Trophoblast cell (in vitro differentiated cells and primary cell): ENCODE measurements at places on chromosomes 11 and 22.

DNA sequence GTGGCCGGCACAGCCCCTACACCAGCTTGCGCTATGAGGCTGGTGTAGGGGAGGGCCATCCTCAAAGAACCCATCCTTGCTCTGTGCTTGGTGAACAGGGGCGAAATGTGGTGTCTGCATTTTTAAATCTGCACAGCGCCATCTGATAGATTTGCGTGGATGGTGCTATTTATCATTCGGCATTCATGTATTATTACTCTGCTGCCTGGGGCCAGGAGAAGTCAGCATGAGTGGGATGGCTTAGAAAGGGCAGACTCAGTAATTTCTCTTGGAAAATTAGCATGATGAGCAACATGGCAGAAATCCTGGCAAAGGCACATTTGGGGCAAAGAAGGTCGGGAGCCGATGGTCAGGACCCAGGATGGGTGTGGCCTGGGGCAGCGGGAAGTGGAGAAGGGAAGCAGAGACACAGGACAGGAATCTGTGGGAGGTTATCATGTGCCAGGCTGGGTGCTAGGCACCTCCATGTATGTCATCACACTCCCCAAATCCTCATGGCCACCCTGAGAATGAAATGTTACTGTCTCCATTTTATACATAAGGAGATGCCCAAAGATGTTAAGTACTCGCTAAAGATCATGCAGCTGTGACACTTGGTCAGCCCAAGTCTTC lies 149.0 kb downstream of the CEP164 start:
- no peak overlapping the region for H3K4me3 ChIP-seq
- H3K36me3 ChIP-seq = no peaks in the 10 kb centered on the region
- no peaks in the 10 kb centered on the region for H3K4me1 ChIP-seq
- no peak for DNase-seq
- no peak overlapping the region for H3K27ac ChIP-seq

DNA sequence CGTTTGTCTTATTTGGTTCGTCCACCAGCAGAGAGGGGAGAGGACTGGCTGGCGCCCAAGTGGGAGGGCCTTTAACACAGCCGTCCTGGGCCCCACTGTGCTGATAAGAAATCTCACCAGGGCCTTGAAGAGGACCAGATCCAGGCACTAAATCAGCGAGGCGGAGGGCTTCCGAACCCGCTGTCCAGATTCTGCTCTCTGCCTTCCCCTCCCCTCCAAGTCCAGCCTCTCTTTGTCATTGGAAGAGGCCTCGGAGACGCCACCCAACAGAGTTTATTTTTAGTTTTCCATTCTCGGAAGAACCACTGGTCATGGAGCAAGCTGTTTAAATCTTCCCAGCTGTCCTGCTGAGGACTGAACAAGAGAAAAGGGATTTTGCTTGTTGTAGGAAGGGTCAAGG lies 9.3 kb upstream of the FXYD6 start:
- peaks cover 5% of the 10 kb centered on the region for H3K4me1 ChIP-seq
- no peak for DNase-seq
- H3K4me3 ChIP-seq = no peak overlapping the region
- no peaks in the 10 kb centered on the region for H3K27me3 ChIP-seq
- no peaks in the 10 kb centered on the region for H3K36me3 ChIP-seq

- no peaks in the 10 kb centered on the region for H3K4me1 ChIP-seq
- no peaks in the 10 kb centered on the region for H3K36me3 ChIP-seq
- H3K27ac ChIP-seq = no peak overlapping the region
- no peaks in the 10 kb centered on the region for H3K27me3 ChIP-seq
Observed at GRCh38 chr11:22331771-22332170, 6.4 kb upstream of the SLC17A6 start.

- DNase-seq = peak; percentile 97
- no peaks in the 10 kb centered on the region for H3K27me3 ChIP-seq
- no peak overlapping the region for H3K4me3 ChIP-seq
- H3K36me3 ChIP-seq = no peaks in the 10 kb centered on the region
- H3K4me1 ChIP-seq = peaks cover 2% of the 10 kb centered on the region
Observed at GRCh38 chr11:122422682-122423081, 232.8 kb upstream of the UBASH3B start.

DNA sequence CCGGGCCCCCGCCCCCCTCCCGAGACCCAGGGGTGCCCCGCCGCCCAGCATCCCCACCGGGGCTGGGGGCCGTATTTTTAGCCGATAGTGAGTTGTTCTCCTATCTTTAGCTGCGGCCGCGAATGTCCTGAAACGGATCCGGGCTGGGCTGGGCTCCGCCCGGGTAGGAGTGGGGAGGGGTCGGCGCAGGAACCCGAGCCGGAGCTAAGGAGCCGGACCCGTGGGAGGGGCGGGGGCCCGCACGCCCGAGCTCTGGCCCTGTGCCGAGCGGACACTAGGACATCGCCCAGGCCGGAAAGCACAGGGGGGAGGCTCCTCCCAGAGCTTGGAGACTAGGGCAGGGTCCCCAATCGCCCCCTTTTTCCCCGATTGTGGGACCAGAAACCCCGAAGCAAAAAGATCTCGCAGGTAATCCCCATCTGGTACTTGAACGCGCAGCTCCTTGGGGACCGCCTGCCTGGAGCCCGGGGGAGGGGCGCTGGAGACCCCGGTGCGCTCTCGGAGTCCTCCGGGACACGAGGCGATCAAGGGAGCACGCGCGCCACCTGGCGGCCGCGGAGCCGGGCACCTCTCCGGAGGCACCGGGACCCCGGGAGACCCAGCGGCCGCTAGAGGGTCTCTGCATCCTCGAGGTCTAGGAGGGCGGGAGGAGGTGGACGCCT lies 669 bp downstream of the CDC42EP2 start:
- H3K4me1 ChIP-seq = peaks cover 14% of the 10 kb centered on the region
- H3K27me3 ChIP-seq = no peaks in the 10 kb centered on the region
- DNase-seq = peak; percentile 59
- H3K27ac ChIP-seq = peak overlapping the region; percentile 13

GRCh38 chr11:58503361-58503856 lies 4.5 kb downstream of the OR5B21 start:
- DNase-seq = peak; percentile 87
- H3K4me1 ChIP-seq = no peaks in the 10 kb centered on the region
- H3K27me3 ChIP-seq = no peaks in the 10 kb centered on the region
- H3K4me3 ChIP-seq = no peak overlapping the region

DNA sequence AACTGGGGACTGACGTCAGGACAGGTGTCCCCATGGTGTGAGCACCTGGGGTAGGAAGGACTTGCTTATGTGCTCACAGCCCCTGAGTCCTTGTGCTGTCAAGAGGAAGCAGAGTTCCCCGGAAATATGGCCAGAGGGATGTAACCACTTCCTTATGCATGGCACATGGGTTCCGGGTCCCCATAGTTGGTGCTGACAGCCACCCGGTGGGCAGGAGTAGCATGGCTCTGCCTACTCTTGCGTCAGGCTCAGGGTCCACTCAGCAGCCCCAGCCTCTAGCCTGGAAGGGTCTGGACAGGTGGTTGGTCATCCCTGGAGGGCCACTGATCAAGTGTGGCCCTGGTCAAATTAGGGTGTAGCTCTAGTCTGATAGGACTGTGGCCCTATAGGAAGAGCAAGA lies 42.8 kb upstream of the CCND1 start:
- no peak overlapping the region for H3K4me3 ChIP-seq
- peaks cover under 1% of the 10 kb centered on the region for H3K4me1 ChIP-seq
- no peak overlapping the region for H3K27ac ChIP-seq
- H3K27me3 ChIP-seq = peaks cover 3% of the 10 kb centered on the region
- no peak for DNase-seq
- H3K36me3 ChIP-seq = no peaks in the 10 kb centered on the region

GRCh38 chr11:31414338-31414737 lies 44.7 kb downstream of the DNAJC24 start:
- no peaks in the 10 kb centered on the region for H3K27me3 ChIP-seq
- H3K4me1 ChIP-seq = no peaks in the 10 kb centered on the region
- no peak overlapping the region for H3K4me3 ChIP-seq
- peaks cover 2% of the 10 kb centered on the region for H3K36me3 ChIP-seq
